ENCODE measurements at places on chromosomes 7 and 10. TPM values are rescaled to one million over a fixed set of nuclear protein-coding genes. Genes with fewer than 3 reads are reported as not detected.

DNA sequence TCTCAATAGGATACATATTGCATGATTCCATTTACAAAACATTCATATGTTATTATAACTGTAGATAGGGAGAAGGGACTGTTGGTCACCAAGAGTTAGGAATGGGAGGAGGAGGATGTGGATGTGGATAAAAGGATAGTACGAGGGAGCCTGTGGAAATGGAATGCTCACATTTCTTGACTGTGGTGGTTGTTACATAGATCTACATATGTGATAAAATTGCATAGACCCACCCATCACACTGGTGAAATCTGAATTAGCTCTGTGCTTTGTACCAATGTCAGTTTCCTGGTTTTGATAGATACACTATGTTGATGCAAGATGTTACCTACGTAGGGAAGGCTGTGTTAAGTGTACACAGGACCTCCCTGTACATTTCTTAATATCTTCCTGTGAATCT, 233.5 kb upstream of the MTPN start:
- no peak for DNase-seq

Gene WIPF3
- 12.1 TPM for total RNA-seq

DNA sequence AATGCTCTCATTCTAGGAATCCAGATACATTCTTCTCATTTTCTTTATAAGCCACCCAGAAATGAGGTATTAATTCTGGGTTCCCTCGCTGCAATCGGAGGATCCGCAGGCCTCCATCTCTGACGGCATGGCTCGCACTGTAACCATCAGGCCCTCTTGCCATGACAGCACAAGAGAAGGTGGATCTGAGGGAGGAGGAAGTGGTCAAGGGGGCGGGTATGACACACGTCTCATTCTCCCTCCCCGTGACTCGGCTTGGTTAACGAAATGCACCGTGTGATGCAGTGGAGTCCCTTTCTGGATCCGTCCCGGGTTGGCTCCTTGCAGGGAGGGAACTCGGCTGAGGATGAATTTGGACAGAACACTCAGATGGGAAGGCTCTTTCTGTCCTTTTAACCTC, 280.2 kb downstream of the TCERG1L start:
- no peak for DNase-seq

DNA sequence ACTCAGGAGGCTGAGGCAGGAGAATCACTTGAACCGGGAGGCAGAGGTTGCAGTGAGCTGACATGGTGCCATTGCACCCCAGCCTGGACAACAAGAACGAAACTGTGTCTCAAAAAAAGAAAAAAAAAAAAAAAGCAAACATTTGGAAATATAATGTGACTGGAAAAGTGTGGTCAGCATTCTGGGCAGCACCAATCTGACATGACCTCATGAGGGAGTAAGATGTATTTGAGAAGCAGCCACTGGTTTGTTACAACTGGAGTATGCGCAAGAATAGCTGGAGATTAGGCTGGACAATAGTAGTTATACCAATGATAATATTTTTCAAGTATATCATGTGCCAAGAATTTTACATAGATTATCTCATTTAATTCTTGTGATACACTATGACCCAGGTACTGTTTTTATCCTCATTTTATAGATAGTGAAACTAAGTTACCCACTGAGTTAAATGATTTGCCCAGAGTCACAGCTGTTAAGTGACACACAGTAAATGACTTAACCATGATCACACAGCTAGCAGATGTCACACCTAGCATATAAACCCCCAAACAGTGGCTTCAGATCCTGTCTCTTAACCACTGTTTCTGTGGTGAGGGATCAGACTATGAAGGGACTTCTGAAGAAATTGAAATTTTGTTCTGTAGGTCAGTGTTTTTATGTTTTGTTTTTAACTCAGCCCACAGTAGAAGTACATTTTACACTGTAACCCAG, 11.1 kb downstream of the MCU start:
- DNase-seq = no peak

DNA sequence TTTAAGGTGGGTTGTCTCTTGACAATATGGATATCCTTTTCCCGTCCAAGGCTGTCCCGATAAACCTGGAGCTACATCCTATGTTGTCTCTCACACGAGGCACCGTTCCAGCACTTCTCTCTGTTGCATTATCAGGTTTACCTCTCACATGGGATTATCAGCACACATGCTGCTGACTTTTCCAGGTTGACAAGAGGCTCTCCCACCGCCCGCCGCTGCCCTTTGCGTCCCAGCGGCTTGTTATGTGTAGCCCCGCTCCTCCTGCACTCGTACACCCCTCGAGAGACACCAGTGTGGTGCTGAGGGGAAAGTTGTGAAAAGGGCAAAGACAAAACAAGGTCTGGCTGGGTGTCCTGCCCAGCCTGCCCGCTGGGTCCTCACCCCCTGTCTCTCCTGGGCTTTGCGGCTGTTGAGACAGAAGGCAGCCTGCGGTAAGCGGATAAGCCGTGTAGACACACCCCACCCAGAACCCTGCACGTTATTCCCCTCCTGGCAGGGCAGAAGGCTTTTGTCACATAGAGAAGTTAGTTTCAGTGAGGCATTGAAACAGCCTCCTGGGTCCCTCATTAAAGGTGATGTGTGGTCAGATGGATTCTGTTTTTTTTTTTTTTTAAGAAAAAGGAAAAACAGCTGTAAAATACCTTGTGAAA, 38.7 kb downstream of the UBE3C start:
- no peak for DNase-seq

Gene TUBAL3
- total RNA-seq = not detected

Measured in H1 (cell line).